ENCODE measurements at places on chromosomes 16 and 17.

DNA sequence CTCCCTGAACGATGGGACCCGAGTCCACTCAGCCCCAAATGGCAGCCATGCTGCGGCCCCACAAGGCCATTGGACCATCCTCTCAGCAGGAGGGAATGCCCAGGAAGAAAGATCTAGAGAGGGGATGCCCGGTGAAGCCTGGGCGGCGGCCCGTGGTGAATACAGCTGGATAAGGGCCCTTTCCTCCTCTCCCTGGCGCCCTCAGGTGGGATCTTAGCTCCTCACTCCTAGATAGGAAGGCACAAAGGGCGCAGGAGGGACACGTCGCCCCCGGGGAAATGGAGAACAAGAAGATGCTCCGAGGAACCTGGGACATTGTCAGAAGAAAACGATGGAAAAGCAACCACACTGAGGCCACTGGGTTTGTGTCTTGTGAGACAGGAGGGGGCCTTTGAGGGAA is 2.5 kb downstream of the CD300C start:
- DNase-seq, result no peak

DNA sequence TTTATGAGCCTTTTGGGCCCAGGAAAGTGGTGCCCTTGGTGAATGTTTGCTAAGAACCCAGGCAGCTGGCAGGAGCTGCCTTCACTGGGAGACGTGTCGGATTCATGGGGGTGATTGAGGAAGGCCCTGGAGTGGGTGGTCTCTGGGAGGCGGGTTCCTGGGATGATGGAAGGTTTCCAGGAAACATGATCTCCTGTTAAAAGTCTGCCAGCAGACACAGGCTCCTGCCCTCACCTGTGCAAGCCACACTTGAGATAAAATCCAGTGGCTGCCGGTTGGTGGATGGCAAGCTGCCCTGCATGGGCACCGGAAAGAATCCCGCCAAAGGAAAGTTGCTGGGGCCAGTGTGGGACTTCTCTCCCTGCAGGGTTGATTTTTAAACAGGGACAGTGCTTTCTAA is 189.0 kb upstream of the CIBAR2 start:
- no peak for DNase-seq

DNA sequence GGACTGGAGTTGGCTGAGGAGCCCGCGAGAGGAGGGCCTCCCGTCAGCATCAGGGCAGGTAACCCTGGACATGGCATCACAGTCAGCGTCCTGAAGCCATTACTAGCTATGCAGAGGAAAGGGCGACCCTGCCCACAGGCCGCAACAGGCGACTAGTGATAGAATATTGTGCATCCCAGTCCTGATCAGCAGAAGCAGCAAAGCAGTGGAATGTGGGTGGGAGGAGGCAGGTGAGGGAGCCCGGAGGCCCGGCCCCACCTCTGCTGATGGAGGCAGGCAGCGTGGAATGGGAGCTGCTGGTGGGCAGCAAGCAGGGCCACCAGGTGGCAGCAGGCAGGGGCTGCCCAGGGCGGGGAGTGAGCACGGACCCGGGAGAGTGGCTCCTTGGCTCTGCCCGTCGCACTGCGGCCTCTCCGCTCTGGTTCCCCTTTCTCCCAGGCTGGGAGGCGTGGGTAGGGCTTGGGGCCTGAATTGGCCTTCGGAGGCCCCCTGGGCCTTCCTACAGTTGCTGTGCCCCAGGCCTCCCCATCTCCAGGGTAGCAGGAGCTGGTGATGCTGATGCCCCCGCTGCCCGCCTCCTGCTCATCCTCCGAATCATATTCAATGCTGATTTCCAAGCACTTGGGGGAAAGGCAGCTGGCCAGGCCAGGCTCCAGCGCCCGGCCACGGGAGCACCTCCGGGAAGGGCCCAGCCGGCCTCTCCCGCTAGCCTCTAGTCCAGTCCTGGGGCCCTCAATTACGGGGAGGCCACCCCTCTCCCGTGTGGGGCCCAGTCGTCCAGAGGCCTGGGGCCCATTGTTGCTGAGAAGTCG is 20.2 kb downstream of the TSPOAP1 start:
- DNase-seq, result no peak

DNA sequence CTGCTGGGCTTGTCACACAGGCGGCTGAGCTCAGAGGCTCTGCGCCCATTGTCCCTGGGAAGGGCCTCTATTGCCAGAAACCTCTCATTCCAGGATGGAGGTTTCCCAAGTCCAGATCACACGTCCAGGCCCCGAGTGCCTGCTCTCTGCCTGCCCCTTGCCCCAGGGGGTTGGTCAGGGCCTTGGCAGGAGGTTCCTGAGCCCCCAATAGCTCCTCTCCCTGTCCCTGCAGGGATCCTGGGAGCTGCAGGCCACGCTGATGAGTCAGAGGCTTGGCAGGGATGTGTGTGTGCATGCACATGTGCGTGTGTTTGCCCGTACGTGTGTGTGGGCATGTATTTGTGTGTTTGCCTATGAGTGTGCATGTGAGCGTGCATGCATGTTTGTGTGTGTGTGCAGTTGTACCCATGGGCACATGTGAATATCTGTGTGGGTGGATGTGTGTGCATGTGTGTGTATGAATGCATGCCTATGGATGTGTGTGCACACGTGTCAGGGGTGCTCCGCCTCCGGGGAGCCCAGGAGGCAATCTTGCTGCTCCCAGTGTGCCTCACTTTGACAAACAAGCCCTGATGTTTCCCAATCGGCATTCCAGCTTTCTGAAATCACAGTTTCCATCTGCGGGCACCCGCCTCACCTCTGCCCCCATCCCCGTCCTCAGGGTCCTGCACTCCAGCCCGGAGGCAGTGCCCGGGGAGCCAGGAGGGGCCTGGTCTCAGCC is 98.4 kb upstream of the GSE1 start:
- DNase-seq, result peak; percentile 96

- peak; percentile 22 for DNase-seq
Observed at GRCh38 chr17:45346216-45347015, 29.6 kb upstream of the MAP3K14 start.

- DNase-seq, result peak; percentile 92
Observed at GRCh38 chr17:45298546-45299285, 18.1 kb downstream of the MAP3K14 start.

DNA sequence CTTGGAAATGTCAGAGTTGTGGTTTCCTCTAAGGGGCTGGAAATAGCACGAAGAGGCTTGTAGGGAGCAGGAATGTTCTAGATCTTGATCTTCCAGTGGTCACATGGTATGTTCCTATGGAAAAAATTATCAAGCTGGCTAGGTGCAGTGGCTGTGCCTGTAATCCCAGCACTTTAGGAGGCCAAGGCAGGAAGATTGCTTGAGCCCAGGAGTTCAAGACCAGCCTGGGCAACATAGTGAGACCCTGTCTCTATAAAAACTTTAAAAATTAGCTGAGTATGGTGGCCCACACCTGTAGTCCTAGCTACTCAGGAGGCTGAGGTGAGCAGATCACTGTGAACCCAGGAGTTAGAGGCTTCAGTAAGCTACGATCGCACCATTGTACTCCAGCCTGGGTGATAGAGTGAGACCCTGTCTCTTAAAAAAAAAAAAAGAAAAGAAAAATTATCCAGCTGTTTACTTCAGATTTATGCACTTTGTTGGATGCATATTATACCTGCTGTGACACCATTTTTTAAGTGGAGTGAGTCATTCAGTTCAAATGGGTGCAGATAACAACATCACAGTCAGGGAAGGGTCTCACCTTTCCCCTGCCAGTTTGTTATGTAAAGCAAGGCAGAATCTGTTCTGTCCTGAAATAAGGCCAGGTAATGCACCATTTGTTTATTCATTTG is 65.7 kb upstream of the LYRM9 start:
- no peak for DNase-seq

DNA sequence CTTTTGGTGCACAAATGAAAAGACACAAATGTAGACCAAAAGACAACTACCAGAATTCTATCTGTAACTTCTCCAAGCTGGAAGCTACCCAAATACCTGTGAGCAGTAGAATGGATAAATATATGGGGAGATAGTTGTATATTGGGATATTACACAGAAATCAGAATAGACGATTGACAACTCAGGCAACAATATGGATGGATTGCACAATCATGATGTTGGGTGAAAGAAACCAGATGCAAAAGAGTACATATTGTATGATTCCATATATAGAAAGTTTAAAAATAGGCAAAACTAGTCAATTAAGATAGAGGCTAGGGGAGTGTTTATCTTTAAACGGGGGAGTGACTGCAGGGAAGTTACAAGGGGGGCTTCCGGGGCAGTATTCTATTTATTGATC is 77.5 kb upstream of the NKD1 start:
- DNase-seq, result no peak

DNA sequence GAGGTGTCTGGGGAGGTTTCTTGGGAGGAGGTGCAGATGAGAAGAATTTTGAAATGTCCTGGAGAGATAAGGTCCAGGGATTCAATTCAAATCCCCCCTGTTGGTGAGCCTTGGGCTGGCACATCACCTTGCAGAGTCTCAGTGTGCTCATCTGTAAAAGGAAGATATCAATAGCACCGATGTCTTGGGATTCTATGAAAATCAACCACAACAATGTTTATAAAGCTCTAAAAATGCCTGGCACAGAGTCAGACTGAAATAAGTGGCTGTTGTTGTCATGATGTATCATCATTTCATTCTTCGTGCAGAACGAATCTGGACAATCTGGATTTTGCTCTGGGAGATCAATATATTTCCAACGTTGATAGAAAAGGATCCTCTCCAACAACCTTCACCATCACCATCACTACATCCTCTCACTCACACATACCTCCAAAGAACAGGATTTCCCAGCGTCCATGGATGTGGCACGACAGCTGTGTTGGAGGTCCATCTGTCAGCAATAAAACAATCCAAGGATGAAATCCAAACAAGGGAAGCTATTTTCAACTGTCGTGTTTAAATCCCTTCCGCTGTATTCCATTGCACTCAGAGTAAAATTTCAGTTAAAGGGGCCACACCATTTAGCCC is 393.7 kb upstream of the DYNLRB2 start:
- DNase-seq, result peak; percentile 48

GRCh38 chr17:81250286-81251093 is 11.4 kb downstream of the NDUFAF8 start:
- no peak for DNase-seq

DNA sequence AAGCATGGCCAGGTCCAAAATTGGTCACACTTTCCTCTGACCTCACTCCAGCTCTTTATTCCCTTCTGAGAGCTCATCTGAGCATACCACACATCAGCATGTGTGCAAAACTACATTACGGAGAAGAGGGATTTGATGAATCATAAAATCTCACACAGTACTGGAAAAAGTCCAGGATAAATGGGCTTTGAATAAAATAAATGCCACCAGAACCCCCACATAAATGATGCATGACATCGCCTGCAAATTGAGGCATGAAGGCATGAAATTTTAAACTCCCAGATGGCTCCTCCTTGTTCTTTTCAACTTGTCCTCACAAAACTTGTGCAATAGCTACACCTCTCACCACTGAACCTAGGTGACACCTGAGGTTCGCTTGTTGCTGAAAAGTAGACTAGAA is 439.5 kb downstream of the CA10 start:
- DNase-seq, result no peak

GRCh38 chr16:86020971-86021370 is 122.0 kb downstream of the IRF8 start:
- DNase-seq, result no peak

GRCh38 chr17:76153640-76154039 is 12.6 kb upstream of the FOXJ1 start:
- DNase-seq, result no peak

DNA sequence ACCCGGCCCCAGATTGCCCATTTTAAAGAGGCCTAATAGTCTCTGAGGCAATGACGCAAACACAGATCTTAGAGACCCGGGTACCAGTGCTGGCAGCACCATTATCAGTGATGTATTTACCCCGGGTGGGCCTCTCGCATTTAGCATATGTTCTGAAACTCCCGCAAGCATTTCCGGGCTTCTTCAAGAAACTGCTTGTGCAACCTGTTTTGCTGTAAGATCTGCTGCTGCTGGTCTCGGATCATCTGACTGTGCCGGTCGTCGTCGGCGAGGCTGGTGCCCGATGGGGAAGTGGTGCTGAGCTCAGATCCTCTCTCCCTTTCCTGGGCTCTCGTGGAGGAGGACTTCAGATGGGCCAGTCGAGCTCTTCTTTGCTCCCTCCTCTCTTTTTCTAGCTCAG is 12.5 kb downstream of the CEP295NL start:
- no peak for DNase-seq

DNA sequence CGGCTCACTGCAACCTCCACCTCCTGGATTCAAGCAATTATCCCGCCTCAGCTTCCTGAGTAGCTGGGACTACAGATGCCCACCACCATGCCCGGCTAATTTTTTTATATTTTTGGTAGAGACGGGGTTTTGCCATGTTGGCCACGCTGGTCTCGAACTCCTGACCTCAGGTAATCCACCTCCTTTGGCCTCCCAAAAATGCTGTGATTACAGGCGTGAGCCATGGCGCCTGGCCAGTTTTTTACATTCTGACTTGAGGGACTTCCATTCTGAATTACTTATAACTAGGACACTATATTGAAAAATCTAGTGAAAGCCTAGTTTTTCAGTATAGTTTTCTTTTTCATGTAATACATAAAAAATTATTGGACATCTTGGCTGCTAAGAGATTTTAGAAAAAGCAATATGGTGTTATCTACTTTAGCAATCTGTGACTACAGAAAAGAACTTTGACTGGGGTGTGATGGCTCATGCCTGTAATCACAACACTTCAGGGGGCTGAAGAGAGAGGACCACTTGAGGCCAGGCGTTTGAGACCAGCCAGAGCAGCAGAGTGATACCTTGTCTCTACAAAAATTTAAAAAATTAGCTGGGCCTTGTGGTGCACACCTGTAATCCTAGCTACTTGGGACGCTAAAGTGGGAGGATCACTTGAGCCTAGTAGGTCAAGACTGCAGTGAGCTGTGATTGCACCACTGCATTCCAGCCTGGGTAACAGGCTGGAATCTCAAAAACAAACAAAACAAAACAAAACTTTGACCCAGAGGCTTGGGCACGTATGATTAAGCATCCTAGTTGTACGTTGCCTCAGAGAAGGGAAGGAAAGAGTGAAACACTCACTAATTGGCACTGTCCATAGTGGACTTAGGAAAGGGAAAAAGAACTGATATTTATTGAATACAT is 26.8 kb upstream of the GOSR1 start:
- no peak for DNase-seq

DNA sequence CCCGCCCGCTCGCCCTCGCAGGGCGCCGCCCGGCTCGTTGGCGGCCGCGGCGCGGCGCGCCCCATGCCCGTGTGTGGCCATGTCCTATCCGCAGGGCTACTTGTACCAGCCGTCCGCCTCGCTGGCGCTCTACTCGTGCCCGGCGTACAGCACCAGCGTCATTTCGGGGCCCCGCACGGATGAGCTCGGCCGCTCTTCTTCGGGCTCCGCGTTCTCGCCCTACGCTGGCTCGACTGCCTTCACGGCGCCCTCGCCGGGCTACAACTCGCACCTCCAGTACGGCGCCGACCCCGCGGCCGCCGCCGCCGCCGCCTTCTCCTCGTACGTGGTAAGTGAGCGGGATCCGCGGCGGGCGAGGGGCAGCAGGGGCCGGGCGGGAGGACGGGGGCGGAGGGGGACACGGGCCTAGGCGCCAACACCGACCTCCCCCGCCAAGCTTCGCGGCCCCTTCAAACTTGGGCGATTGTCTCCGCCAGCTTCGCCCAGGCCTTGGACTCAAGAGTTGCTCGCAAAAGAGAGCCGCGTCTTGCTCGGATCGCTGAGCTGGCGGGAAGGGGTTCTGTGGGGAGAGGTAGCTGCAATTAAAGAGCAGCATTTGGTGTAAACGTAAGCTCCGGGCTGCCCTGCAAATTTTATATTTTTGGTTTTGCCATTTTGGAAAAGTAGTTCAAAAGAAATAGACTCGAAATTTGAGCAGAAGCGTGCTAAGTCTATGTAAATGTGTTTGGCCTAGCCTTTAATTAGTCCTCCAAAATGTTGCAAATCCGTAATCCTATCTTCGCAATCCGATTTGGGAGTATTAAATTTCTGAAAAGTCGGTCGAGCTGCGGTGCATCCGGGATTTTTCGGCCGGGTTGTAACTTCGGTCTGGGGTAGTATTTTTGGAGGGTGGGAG is 702 bp downstream of the IRX5 start:
- DNase-seq, result peak; percentile 53
